Stimulated activated CD4-positive, alpha-beta T cell treated with anti-CD3 and anti-CD28 coated beads, Interleukin-15, amount 100 ng/mL, for 1 hour (primary cell): ENCODE measurements at places on chromosomes 7 and 10.

DNA sequence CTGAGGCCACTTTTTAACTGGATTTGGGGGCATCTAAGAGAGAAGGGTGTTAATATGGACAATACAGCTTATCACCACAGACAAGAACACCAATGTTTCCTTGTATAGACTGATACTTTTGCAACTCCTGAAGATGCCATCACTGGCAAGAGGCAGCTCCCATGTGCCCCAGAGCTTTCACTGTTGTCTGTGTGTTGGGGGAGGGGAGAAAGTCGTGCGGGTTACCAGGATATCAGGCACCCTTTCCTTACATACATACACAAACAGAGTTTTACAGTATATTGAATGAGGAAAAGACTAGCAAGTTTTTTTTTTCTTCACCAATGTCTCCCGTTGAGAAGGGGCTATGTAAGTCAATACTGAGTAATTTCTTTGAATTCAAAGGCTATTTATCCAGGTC lies 4.1 kb upstream of the DLX6 start:
- no peak for DNase-seq

DNA sequence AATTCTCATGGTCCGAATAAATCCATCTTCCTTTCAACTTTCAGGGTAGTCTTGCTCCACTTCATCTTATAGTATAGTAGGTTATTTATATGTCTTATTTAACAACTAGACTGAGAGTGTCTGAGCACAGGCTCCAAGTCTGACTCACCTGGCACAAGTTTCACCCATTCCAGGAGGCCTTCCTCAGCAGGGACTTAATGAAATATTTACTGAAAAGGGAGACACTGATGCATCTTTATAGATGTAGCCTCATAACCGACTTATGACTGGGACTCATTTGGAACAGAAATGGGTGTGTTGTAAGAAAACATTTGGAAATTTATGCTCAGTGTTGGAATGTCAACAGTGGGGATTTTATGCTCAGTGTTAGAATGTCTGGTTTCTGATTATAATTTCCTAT lies 59.9 kb downstream of the CH25H start:
- no peak for DNase-seq

GRCh38 chr7:32427769-32428291 lies 62.4 kb downstream of the LSM5 start:
- DNase-seq, result peak; percentile 2

- DNase-seq, result no peak
These were observed 262.8 kb upstream of the PCDH15 start for GRCh38 chr10:55063811-55064210.

DNA sequence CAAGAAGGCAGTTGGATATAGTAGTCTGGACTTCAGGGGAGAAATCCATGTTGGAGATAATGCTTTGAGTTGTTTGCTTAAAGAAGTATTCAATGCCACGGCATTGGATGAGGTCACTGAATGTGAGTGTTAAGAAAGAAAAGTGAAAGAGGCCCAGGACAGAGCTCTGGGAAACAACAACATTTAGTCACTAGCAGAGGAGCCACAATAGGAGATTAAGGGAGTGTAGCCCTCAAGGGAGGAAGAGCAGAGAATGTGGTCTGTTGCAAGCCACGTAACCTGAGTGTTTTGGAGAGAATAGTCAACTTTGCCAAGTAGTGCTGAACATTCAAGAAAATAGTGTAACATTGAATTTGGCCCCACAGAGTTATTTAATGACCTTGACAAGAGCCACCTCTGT lies 114.7 kb downstream of the MYO3A start:
- DNase-seq, result no peak

GRCh38 chr10:14185316-14186045 lies 145.2 kb downstream of the FRMD4A start:
- DNase-seq, result no peak

GRCh38 chr10:14200698-14201544 lies 129.8 kb downstream of the FRMD4A start:
- DNase-seq, result no peak

- no peak for DNase-seq
These were observed 13.2 kb upstream of the GIMAP1 start for GRCh38 chr7:150703209-150703608.
